ENCODE measurements at places on chromosomes 1 and 21.

DNA sequence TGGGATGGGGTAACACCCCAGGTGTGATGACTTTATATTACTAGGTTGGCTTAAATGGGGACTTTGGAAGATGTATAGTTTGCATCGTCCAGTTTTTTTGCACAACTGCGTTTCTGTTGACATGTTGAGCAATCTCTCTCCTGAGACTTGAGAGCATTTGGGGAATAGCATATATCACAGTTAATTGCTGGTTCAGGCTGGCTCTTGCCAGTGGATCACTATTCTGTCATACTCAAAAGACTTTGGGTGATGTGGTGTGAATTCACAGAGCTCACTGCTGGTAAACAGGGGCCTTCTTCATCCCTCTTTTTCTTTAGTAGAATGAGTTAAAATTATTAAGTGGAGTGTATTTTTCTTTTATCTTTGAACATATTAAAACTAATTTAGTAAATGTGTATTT lies 44.3 kb downstream of the LHX9 start:
- H3K27me3 ChIP-seq, result no peaks in the 10 kb centered on the region
- DNase-seq, result no peak
- no peaks in the 10 kb centered on the region for H3K4me1 ChIP-seq

GRCh38 chr1:154434346-154435085 lies 29.4 kb downstream of the IL6R start:
- peaks cover 67% of the 10 kb centered on the region for H3K4me1 ChIP-seq
- peaks cover 3% of the 10 kb centered on the region for H3K36me3 ChIP-seq
- DNase-seq, result peak; percentile 90
- H3K4me3 ChIP-seq, result no peak overlapping the region
- H3K27me3 ChIP-seq, result no peaks in the 10 kb centered on the region
- H3K27ac ChIP-seq, result peak overlapping the region; percentile 84

- H3K4me1 ChIP-seq, result no peaks in the 10 kb centered on the region
- H3K27me3 ChIP-seq, result peaks cover 20% of the 10 kb centered on the region
- no peak overlapping the region for H3K4me3 ChIP-seq
- H3K27ac ChIP-seq, result no peak overlapping the region
- H3K36me3 ChIP-seq, result no peaks in the 10 kb centered on the region
Measured at GRCh38 chr1:6134741-6135510, 45.2 kb downstream of the CHD5 start.

DNA sequence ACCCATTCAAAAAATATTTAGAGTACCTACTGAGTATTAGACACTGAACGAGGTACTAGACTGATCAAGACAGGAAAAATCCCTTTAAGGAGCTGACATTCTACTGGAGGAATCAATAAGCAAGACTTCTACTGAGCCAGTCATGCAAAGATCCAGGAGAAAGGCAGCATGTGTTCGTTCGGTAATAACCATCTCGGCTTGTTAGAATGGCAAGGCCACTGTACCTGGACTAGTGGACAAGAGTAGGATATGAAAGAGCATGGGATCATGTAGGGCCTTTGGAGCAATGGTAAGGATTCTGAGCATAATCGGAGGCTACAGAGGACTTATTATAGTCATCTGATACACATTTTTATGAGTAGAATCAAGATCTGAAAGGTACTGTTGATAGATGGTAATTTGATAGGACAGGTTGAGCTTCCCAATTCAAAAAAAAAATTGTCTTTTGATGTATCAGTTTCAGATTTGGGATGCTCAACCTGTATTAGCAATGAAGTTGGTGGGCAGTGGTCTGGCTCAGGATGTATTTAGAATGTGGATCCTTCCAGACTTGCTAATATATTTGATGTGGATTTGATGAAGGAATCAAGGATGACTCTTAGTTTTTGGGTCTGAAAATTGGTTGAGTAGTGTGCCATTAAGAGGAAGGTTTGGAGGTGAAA lies 2.3 kb downstream of the COX20 start:
- H3K4me3 ChIP-seq, result no peak overlapping the region
- H3K4me1 ChIP-seq, result peaks cover 31% of the 10 kb centered on the region
- peak overlapping the region; percentile 4 for H3K27ac ChIP-seq
- no peaks in the 10 kb centered on the region for H3K27me3 ChIP-seq
- DNase-seq, result no peak

DNA sequence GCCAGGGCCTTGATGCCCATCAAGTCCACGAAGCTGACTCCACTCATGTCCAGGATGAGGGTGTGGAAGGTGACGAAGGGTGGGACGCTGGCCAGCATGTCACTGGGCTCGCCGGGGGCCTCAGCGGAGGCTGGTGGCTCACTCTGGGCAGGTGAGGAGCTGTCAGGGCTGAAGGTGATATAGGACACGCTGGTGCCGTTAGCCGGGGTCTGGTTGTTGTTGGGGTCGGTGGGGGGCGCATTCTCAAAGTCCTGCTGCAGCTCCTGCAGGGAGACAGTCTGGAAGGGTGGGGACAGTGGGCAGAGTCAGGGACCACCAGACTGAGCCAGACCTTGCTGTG lies 21.7 kb downstream of the SLC26A9 start:
- H3K36me3 ChIP-seq, result no peaks in the 10 kb centered on the region
- H3K4me3 ChIP-seq, result no peak overlapping the region
- H3K4me1 ChIP-seq, result peaks cover 2% of the 10 kb centered on the region
- DNase-seq, result peak; percentile 74
- H3K27me3 ChIP-seq, result no peaks in the 10 kb centered on the region
- no peak overlapping the region for H3K27ac ChIP-seq

DNA sequence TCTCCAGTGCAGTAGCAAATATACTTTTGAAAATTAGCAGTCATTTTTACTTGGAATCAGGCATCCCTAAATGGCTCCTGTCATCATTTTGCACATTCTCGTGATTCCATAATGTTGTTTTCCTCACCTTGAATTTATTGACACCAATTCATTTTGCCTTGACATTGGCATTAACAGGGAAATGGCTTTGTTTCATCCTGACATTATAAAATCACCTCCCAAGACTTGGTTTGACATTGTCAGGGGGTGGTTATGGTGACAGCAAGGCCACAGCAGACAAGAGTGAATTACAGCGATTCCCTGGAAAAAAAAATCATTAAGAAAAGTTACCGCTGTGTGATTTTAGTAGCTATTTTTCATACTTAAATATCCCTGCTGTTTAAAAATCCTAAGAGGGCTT lies 327.0 kb downstream of the NTNG1 start:
- H3K27me3 ChIP-seq, result no peaks in the 10 kb centered on the region
- H3K4me1 ChIP-seq, result no peaks in the 10 kb centered on the region
- DNase-seq, result no peak

GRCh38 chr1:87182611-87183010 lies 146.1 kb upstream of the LMO4 start:
- no peaks in the 10 kb centered on the region for H3K27me3 ChIP-seq
- no peaks in the 10 kb centered on the region for H3K4me1 ChIP-seq
- H3K36me3 ChIP-seq, result no peaks in the 10 kb centered on the region
- no peak overlapping the region for H3K4me3 ChIP-seq
- no peak overlapping the region for H3K27ac ChIP-seq

GRCh38 chr1:21534674-21535378 lies 25.6 kb downstream of the ALPL start:
- peaks cover 10% of the 10 kb centered on the region for H3K27me3 ChIP-seq
- no peak for DNase-seq
- peaks cover 20% of the 10 kb centered on the region for H3K4me1 ChIP-seq
- H3K27ac ChIP-seq, result no peak overlapping the region
- H3K4me3 ChIP-seq, result no peak overlapping the region

- H3K27ac ChIP-seq, result no peak overlapping the region
- no peak overlapping the region for H3K4me3 ChIP-seq
- H3K4me1 ChIP-seq, result peaks cover 14% of the 10 kb centered on the region
- peaks cover 68% of the 10 kb centered on the region for H3K27me3 ChIP-seq
- DNase-seq, result no peak
Measured at GRCh38 chr1:1962752-1963151, 40.8 kb downstream of the CFAP74 start.

DNA sequence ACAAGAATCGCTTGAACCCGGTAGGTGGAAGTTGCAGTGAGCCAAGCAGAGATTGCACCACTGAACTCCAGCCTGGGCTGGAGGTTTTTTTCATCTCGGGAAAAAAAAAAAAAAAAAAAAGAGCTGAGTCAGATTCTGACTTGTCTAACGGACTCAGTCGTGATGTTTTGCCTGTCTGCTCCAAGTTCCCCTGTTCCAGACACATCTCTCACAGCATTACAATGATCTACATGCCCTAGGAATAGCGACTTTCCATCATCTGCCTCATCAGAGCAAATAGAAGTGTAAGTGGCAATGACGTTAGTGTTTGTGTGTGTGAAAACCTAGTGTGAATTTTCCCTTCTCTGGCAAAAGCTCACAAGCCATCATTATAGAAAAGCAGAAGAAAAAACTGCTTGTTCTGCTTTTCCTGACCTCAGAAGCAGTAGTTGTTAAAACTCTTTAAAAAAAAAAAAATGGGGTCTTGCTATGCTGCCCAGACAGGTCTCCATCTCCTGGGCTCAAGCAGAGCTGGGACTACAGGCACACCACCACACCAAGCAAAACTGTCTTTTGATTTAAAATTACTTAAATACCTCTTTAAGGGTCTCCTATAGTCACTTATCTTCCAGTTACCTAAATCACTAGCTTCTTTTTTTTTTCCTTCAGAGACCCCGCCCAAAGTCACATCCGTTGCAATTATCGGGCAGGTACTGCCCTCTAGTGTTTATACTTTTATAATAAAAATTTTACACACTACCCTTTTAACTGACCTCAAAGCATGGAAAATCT lies 37.3 kb downstream of the PLEKHO1 start:
- no peak overlapping the region for H3K4me3 ChIP-seq
- DNase-seq, result no peak
- H3K27me3 ChIP-seq, result no peaks in the 10 kb centered on the region

GRCh38 chr1:47232187-47232874 lies at the start of gene TAL1:
Gene TAL1 (minus strand): TSS chr1:47232225. CDS start chr1:47225888, 6,337 bp downstream.
- peak within 1 kb of the TSS; percentile 60 for H3K27ac ChIP-seq
- peak within 1 kb of the TSS; percentile 37 for H3K4me3 ChIP-seq
- DNase-seq, result no peak
- peaks cover 80% of the 10 kb centered on the region for H3K27me3 ChIP-seq

- H3K4me1 ChIP-seq, result no peaks in the 10 kb centered on the region
- H3K27me3 ChIP-seq, result no peaks in the 10 kb centered on the region
- no peak overlapping the region for H3K27ac ChIP-seq
- H3K4me3 ChIP-seq, result no peak overlapping the region
Measured at GRCh38 chr21:38938343-38938742, 132.6 kb downstream of the ETS2 start.

GRCh38 chr1:44808063-44808937 lies at the start of gene BTBD19:
Gene BTBD19 (plus strand): TSS chr1:44808523. CDS start chr1:44808821, 298 bp downstream.
- peak within 1 kb of the TSS; percentile 33 for H3K4me3 ChIP-seq
- H3K27ac ChIP-seq, result peak within 1 kb of the TSS; percentile 94
- H3K4me1 ChIP-seq, result peaks cover 83% of the 10 kb centered on the region
- H3K27me3 ChIP-seq, result no peaks in the 10 kb centered on the region
- peak; percentile 93 for DNase-seq

GRCh38 chr1:32240140-32240951 lies 6.7 kb upstream of the FAM167B start:
- H3K27ac ChIP-seq, result peak overlapping the region; percentile 59
- peaks cover 32% of the 10 kb centered on the region for H3K4me1 ChIP-seq
- peak; percentile 86 for DNase-seq
- no peaks in the 10 kb centered on the region for H3K27me3 ChIP-seq

- peaks cover 9% of the 10 kb centered on the region for H3K27me3 ChIP-seq
- H3K4me3 ChIP-seq, result no peak overlapping the region
- DNase-seq, result no peak
- no peaks in the 10 kb centered on the region for H3K4me1 ChIP-seq
Measured at GRCh38 chr1:231046730-231047395, 6.8 kb upstream of the FAM89A start.

DNA sequence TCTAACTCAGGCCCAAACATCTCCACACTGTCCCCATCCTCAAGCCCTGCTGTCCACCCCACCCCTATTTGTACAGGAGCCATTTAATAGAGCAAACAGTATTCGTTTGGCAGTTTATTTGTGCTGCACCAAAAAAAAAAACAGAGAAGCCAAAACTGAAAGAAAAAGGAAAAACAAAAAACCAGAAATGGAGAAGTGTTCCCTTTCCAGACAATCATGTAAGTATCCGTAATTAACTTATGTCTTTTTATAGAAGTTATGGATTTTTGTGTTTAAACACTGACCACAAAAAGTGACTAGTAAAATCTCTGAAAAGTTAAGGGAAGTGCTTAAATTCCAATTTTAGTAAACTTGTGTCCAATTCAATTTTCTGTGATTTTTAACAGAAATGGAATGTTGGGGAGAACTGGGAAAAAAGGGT lies 40.4 kb upstream of the ZBTB18 start:
- peaks cover 9% of the 10 kb centered on the region for H3K4me1 ChIP-seq
- H3K27ac ChIP-seq, result no peak overlapping the region
- H3K36me3 ChIP-seq, result no peaks in the 10 kb centered on the region
- no peaks in the 10 kb centered on the region for H3K27me3 ChIP-seq

DNA sequence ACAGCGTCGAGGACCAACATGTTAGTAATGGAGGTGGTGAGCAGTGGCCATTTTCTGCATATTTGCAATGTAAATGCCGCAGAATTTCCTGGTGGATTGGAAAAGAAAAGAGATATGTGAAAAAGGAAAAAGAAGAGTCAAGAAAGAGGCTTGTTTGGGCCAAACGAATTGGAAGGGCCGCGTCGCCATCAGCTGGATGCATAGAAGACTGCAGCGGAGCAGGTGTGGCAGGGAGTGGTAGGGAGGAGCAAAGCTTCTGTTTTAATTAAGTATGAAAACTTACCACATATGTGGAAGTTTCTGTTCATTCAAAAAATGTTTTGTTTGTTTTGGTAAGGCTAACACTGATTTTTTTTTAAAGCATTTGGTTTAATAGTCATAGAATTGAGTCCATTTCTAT lies 690.7 kb downstream of the NCAM2 start:
- H3K4me3 ChIP-seq, result no peak overlapping the region
- H3K27ac ChIP-seq, result no peak overlapping the region
- no peaks in the 10 kb centered on the region for H3K36me3 ChIP-seq
- no peaks in the 10 kb centered on the region for H3K4me1 ChIP-seq
- H3K27me3 ChIP-seq, result no peaks in the 10 kb centered on the region

DNA sequence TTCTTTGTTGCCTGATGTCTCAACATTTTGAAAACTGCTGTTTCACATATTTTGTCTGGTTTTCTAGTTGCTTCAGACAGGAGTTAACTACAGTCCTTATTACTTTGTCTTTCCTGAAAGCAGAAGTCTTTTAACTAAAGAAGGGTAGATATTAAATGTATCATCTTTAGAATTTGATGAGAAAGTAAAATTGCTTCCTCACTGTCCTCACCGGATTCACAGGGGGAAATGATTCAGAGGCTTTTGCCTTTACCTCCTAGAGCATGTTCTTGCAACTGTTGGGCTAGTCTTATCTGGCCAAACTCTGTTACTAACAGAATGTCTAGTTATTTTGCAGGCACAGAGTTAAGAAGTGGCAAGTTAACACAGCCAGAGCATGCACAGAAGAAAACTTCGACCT lies 107.2 kb upstream of the VAV3 start:
- peaks cover 8% of the 10 kb centered on the region for H3K4me1 ChIP-seq
- no peak overlapping the region for H3K27ac ChIP-seq
- H3K4me3 ChIP-seq, result no peak overlapping the region
- H3K27me3 ChIP-seq, result no peaks in the 10 kb centered on the region
- no peaks in the 10 kb centered on the region for H3K36me3 ChIP-seq

GRCh38 chr1:5404412-5405203 lies 587.6 kb downstream of the NPHP4 start:
- no peak for DNase-seq
- no peak overlapping the region for H3K4me3 ChIP-seq
- H3K4me1 ChIP-seq, result no peaks in the 10 kb centered on the region
- no peak overlapping the region for H3K27ac ChIP-seq
